Hepatic stellate cell (primary cell): ENCODE measurements at places on chromosomes 2 and 18.
A peak's percentile ranks its signal among the peaks of the same experiment; 100 is the strongest.

DNA sequence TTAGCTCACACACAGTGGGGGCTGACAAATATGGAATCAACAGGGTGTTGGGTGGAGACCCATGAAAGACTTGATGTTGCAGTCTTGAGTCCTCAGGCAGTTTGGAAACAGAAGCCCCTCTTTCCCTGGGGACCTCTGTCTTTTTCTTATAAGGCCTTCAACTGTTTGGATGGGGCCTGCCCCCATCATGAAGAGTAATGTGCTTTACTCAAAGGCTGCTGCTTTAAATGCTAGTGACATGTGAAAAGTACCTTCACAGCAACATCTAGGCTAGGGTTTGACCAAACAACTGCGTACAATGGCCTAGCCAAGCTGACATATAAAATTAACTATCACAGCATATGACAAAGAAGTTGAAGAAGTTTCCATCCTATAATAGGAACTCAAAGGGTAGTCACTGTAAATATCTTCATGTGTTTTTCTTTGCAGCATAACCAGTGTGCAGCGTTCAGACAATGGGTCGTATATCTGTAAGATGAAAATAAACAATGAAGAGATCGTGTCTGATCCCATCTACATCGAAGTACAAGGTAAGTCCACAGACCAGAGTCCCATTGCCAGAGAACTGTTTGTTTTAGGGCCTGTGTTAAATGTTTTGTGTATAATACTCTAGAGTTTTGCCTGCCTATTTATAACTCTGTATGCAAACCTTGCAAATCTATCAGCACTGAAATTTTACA, 46.3 kb downstream of the MERTK start:
- DNase-seq: no peak

DNA sequence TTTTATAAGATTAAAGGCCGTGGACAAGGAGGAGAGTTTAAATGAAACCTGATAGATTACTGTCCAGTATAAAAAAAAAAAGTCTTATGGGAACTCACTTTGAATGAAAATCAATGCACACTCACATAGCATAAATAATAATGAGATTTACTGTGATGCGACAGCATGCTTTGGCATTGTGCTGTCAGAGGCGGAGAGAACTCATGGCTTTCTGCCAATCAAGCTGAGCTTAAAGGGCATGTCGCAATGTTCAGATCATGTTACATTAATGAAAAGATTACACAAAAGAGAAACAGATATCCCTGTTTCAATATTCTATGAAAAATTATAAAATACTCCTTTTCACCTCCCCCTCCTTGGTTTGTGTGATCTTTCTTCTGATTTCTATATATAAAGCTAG, 310.8 kb downstream of the ERBB4 start:
- no peak for DNase-seq

DNA sequence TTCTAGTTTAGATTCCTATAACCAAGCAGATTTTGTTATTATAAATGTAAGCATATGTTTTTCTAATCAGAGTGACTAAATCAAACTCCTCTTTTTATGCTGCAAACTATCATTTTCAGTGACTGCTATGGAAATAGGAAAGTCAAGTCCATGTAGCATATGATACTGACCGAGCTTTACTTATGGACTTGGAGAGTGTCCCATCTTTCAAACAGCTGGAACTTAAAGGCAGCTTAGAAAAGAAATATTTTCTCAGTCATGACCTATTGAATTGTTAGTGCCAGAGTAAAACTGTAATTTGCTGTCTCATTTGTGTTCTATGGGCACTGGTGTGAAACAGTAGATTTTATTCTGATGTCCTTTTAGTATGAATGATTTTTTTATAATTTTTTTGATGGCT, 76.7 kb downstream of the PHLPP1 start:
- no peak for DNase-seq

GRCh38 chr2:167890739-167891138, 356.7 kb downstream of the STK39 start:
- DNase-seq: no peak

- DNase-seq: no peak
Measured at GRCh38 chr2:232218778-232219495, 159.6 kb upstream of the ALPP start.

DNA sequence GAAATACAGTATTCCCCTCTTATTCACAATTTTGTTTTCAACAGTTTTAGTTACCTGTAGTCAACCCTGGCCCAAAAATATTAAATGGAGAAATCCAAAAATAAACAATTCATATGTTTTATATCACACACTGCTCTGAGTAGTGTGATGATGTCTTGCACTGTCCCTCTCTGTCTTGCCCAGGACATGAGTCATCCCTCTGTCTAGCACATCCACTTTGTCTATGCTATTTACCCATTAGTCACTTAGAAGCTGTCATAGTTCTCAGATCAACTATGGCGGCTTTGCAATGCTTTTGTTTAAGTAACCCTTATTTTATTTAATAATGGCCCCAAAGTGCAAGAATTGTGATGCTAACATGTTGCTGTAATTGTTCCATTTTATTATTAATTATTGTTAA, 380.6 kb upstream of the REG3G start:
- DNase-seq: no peak

DNA sequence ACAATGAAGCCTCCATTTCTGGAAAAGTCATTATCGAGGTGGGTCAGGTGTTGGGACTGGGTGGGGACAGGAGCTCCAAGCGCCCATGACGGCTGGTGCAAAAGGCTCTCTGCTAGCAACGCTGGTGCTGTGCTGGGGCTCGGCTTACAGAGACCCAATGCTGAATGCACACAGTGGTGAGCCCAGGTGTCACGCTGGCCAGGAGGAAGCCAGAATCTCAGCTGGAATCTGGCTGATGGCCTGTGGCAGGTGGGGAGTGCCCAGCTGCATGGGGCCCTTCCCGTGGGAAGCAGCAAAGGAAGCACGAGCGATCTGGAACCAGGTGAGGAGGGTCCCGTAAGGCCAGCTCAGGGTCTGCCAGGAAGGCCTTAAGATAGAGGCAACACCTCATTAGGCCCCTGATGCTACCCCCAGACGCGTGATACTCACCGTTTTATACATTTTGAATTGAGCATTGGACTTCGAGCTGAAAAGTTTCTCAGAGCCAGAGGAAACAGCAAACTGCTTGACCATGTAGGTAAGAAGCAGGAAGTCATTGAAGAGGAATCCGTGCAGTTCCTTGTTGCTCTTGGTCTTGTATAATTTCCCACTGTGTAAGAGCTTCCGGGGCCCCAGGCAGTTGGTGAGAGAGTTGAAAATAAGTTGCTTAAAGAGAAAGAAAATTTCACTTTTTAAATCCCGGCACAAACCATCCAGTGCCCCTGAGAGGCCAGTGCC, 34.7 kb downstream of the FAM228A start:
- no peak for DNase-seq

DNA sequence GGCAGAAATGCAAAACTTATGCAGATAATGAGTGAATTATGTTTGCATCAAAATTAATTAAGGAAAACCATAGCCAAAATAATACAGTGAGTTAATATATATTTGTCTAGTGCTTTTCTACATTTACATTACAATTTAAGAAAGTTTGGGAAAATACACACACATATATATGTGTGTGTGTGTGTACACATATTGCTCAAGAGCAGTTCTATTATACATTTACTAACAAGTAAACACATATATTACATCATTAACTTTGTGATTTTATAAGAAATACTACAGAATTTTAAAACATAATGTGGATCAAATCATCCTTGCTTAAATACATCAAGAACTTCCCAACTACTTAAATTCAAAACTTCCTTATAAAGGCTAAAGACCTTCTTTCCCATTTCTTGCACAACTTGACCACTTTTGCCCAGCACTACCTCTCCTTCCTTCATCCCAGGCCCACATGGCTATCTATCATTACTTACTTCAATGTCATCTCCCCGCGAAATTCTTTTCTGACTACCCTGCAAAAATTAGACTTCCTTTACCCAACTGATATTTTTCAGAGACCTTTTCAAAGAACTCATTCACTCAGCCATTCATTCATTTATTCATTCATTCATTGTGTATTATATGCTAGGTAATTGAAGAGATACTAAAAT, 68.4 kb downstream of the COL5A2 start:
- no peak for DNase-seq

GRCh38 chr18:13279181-13280069, 60.9 kb downstream of the LDLRAD4 start:
- no peak for DNase-seq

- no peak for DNase-seq
Measured at GRCh38 chr2:193348055-193348454, 1153.3 kb upstream of the TMEFF2 start.

DNA sequence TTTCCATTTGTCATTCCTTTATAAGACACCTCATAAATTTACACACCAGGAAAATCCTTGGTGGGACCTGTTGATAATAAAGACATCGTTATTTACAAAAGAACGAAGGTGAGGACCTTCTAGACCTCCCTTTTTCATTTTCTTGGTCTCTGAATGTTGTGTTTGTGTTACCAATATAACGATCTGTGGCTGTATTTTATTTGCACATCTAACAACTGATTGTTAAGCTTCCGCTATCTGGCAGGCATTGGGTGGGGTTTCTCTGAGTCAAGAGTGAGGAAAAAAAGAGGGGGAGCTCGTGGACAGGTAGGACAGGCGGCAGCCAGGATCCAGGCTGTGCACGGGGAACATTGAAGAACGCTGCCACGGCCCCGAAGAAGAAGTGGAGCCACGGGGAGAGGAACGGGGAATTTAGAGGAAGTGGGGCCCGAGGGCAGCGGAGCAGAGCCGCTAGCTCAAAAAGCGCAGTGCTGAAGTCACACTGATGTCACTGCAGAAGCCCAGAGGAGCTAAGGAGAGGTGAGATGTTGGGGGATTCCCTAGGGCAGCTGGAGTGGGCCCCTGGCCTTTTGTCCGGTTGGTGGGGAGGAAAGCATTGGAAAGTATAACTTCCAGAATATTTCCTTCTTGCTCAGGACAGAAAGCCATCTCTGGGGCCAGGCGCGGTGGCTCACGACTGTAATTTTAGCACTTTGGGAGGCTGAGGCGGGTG, 20.9 kb upstream of the DNMT3A start:
- DNase-seq: no peak

GRCh38 chr18:13392029-13392750, 173.6 kb downstream of the LDLRAD4 start:
- DNase-seq: no peak

GRCh38 chr2:240889601-240890560, 6.1 kb downstream of the MAB21L4 start:
- no peak for DNase-seq

DNA sequence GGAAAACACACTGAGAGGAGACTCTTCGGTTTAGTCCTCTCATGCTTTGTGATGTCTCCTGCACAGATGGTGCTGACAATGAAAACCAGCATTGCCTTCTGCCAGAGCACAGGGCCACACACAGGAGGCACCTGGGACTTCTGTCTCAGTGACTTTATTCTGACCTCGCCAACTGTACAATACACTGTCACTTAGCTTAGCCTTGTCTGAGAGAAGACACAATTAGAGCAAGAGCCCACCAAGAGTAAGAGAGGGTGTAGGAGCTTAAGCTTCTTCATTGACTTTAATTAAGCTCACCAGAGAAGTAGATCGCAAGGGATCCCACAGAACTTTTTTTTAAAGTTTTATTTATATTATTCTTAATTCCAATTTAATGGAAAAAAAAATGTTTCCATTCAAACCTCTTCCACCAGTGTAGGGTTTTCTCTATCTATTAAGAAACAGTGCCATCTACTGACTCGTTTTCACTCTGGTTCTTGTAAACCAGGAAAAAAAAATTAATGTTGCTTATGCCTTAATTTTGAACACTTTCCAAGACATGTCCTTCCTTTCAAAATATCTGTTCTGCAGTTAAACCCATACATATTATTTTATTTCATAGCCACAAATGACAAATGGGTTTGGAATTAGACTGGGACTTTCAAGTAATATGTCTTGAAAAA, 42.4 kb upstream of the DDX18 start:
- peak; percentile 6 for DNase-seq

- DNase-seq: peak; percentile 41
Measured at GRCh38 chr18:48613589-48614404, 75.0 kb downstream of the CTIF start.

- DNase-seq: no peak
Measured at GRCh38 chr2:5970347-5970746, 278.2 kb downstream of the SOX11 start.

- DNase-seq: no peak
Measured at GRCh38 chr2:124973396-124973795, 948.3 kb downstream of the CNTNAP5 start.

DNA sequence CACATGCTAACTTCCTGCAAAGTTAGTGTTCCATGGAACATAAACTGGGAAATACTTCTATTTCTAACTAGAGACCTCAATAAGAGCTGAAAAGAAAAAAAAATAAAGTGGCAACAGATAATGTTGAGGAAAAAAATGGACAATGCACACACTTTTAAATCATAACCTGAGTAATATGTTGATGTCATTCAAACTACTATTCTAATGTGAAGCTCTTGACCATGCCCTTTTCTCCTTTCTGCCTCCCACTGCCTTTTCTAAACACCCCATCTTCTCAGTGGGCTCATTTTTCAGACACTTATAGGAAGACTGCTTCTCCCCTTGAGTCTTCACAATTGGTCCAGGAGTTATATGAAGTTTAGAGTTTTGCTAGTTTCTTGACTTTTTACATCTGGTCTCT, 280.9 kb upstream of the NT5C1B start:
- DNase-seq: no peak

DNA sequence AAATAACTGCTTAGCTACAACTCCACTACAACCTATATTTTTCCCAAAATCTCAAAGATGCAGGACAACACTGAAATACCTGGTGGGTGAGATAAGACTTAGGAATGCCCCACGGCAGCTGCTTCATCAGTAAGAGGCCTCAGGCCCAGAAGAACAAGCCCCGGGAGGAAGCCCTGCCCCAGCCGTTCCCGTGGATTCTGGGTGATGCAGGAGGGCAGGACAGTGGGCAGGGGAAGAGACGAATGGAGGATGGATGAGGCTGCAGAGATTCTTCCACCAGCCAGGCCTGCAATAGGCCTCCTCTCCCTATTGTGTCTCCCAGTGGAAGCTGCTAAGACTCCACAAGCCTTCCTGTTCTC, 197.9 kb upstream of the HDAC4 start:
- no peak for DNase-seq

DNA sequence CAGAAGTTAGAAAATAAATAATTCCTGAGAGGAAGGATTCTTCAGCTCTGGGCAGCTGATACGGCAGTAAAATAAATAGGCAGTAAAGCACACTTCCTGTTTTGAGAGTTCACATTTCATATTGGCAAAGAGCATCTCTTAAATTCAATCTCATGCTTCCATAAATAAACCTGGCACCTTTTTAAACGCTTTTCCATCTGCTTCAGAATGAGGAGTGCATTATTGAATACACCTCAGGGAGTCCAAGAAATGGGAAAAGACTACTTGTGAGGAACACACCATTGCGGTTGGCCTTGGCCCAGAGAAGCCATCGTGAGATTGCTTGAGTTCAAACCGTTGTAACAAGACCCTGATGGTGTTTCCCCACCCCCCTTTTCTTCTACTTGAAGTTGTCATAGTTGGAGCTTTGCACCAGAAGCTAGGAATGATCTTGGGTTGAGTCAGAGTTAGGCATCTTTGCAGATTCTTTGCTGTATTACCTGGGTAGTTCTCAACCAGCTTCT, 123.9 kb downstream of the RDH14 start:
- DNase-seq: no peak
